ENCODE measurements at places on chromosomes 16 and 17. TPM values are rescaled to one million over a fixed set of nuclear protein-coding genes. Genes with fewer than 3 reads are reported as not detected.

- no peaks in the 10 kb centered on the region for H3K27me3 ChIP-seq
- H3K4me1 ChIP-seq = no peaks in the 10 kb centered on the region
- no peak overlapping the region for H3K27ac ChIP-seq
- peak; percentile 28 for DNase-seq
Measured at GRCh38 chr17:83056583-83057396, 22.6 kb upstream of the METRNL start.

The CCL22 gene
- total RNA-seq = not detected

DNA sequence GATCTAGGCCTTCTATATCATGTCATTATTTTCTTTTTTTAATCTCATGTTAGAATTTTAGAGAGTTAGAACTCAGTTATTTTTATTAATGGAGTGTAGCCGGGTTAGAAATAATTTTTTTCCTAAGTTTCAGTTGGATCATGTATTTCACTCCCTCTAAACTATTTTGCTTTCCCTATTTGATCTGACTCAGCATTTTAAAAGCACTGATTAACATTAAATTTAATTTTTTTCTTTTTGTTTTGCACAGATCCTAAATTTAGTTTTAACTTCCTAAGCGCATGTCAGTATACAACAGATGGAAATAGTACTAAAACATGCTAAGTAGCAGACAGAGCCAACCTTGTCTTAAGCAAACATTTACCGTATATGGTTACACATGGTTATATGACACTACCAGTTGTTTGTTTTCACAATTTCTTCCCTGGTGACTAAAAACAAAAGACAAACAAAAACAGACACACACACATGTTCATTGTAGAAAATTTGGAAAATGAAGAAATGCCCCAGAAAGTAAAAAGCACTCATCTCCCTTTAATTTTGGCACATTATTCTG is 33.6 kb upstream of the RAB11FIP4 start:
- H3K4me1 ChIP-seq = no peaks in the 10 kb centered on the region
- H3K4me3 ChIP-seq = no peak overlapping the region
- H3K27me3 ChIP-seq = no peaks in the 10 kb centered on the region

GRCh38 chr17:47276868-47277267 is 23.2 kb downstream of the ITGB3 start:
- no peak overlapping the region for H3K4me3 ChIP-seq
- no peak overlapping the region for H3K27ac ChIP-seq
- peak; percentile 77 for DNase-seq
- H3K4me1 ChIP-seq = peaks cover 21% of the 10 kb centered on the region

The C17orf50 gene
- not detected for total RNA-seq

The HOXB5 gene
- not detected for total RNA-seq

GRCh38 chr16:84574191-84574590 is 43.7 kb downstream of the COTL1 start:
- no peaks in the 10 kb centered on the region for H3K27me3 ChIP-seq
- peak; percentile 42 for DNase-seq
- peaks cover 24% of the 10 kb centered on the region for H3K36me3 ChIP-seq
- no peak overlapping the region for H3K4me3 ChIP-seq

The SP6 gene
- 0.90 TPM for total RNA-seq

DNA sequence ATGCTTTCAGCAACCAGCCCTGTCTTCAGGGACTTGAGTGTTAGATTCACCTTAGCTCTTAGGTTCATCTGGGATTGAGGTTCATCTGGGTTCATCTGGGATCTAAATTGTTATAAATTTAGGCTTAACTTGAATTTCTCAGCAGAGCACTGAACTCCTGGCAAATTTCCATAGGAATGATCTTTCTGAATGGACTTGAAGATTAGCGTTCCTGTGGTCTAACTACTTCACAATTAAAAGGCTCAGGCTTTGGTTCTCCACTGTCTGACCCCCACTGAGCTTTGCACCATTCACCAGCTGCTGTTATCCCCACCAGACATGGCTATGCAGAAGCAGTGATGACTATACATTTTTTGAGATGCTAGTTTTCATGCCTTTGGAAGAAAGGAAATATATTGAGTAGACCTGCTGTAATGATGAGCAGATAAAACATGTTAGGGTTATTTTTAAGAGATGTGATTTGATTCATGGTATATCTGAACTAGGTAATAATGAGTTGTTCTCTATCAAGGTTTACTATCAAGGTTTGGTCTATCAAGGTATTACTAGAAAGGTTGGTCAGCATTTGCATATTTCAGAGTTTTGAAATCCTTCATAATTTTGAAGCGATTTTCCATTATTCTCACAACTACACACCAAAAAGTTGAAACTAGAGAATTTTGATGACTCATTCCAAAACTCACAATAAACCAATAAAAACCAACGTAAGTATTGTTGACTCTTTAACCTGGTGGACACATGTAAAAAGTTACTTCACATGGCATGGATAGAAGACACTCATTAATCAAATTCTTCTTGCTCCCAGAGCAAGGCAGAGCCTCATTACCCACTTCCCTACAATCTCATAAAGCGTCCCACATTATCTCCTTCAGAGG is 71.7 kb downstream of the SNX11 start:
- no peaks in the 10 kb centered on the region for H3K36me3 ChIP-seq
- H3K4me3 ChIP-seq = no peak overlapping the region
- H3K4me1 ChIP-seq = peaks cover 6% of the 10 kb centered on the region
- H3K27me3 ChIP-seq = no peaks in the 10 kb centered on the region
- no peak overlapping the region for H3K27ac ChIP-seq
- no peak for DNase-seq

DNA sequence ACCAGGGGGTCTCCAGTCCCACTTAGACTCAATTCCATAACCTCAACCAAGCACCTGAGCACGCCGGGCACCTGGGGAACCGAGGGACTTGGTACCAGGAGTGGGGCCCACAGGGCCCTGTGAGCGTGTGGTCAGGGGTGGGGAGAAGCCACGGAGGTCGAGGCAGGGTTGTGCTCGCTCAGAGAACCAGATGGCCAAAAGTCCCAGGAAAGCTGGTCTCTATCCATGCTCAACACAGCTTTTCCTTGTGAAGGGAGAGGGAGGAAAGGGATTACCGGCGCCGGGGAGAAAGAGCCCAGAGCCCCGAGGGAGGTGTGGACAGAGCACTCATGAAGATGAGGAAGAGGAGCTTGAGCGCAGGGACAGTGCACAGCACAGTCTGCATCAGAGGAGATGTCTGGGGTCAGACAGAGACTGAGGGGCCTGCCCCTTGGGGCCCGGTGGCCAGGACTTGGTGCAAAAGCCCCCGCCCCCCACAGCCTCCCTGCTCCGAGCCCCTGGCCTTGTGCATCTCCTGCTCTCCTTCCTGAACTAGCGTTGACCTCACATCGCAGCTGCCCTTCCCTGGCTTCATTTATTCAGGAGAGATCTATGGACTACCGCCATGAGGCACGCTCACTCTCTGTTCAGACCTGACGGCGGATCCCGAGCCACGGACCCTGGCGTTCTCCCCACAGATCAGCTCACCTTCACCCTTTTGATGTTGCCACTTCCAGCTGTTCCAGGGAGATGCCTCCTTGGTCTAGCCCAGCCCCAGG is 355.4 kb upstream of the TNRC6C start:
- no peaks in the 10 kb centered on the region for H3K36me3 ChIP-seq
- H3K4me1 ChIP-seq = no peaks in the 10 kb centered on the region
- DNase-seq = peak; percentile 24
- H3K4me3 ChIP-seq = no peak overlapping the region
- no peaks in the 10 kb centered on the region for H3K27me3 ChIP-seq

The CSH2 gene
- not detected for total RNA-seq

DNA sequence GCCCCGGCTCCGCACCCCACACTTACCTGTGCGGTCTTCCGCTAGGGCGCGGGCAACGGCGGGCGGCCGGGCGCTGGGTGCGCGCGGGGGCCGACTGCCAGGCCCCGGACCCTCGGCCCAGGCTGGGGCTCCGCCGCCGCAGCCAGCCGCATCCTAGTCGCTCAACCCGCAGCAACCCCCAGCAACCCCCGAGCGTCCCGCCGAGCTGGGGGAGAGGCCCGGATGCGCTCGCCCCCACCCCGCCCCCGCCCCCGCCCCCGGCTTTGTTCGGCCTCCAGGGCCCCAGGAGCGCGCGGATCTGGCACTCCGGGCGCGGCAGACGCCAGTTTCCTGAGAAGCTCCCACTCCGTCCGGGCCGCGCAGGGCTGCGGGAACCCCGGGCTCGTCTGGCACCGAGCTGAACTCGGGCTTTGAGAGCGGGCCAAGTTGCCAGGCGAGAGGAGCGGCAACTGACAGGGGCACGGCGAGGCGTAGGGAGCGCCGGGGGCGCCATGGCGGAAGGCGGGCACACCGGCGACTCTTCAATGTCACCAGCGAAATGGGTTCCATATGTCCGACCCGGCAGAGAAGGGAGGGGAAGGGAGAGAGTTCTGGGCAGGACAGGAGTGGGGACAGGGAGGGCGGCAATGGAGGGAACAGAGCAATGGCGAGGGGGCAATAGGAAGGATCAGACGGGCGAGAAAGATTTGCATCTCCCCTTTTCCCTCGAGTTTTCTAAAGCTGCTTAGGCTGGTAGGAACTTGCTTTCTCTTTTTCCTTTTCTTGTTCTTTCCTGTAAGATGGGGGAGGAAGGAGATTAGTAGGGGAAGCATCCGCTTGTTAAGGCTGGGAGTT is 13.7 kb downstream of the HOXB4 start:
- DNase-seq = peak; percentile 58
- H3K27me3 ChIP-seq = peaks cover 99% of the 10 kb centered on the region
- peak overlapping the region; percentile 7 for H3K4me3 ChIP-seq
- no peaks in the 10 kb centered on the region for H3K36me3 ChIP-seq
- H3K4me1 ChIP-seq = peaks cover 2% of the 10 kb centered on the region
